ENCODE measurements at places on chromosomes 4 and X.

DNA sequence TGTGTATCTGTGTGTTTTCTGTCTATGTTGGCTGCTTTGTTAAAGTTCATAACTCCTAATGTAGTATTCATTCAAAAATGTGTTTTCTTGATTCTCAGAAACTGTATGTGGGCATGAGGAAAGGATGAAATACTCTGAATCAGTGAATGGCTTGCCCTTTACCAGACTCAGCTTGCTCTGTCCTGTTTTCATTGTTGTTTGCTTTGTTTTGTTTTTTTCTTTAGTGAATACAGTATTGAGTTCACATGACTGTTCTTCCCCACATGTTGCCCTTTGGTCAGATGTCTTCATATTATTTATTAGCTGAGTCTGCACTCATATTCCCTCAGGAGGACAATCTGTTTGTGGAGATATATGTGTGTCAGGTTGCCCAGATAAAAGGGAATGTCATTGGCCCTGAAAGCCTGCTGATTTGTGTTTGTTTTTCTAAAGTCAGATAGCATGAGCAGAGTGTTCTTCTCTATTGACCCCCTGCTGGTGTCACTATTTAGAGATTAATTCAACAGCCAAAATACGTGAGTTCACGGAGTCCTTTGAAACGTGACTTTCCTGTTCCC lies 1184.4 kb downstream of the RPA4 start:
- no peak for DNase-seq

- no peak for DNase-seq
These were observed 373.6 kb downstream of the MID1IP1 start for GRCh38 chrX:39174772-39175417.

DNA sequence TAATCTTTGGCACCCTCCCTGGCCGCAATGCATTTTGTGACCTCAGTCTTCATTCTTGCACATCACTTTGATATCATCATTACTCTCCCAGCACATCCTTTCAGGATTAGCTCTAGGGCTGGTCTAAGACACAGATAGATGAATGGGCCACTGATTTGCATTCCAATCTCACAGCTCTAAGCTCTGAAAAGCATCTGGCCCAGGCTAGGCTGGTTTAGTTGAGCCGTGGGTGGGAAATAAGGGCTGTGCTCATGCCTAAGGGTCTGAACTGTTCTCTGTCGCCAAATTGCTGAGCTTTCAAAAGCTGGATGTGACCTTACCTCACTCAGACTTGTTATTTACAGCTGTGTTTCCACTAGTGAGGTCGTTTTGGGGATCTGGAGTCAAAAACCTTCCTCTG lies 30.0 kb upstream of the SLC9A7 start:
- no peak for DNase-seq

GRCh38 chrX:30085571-30085970 lies 129.8 kb upstream of the MAGEB2 start:
- DNase-seq = no peak

DNA sequence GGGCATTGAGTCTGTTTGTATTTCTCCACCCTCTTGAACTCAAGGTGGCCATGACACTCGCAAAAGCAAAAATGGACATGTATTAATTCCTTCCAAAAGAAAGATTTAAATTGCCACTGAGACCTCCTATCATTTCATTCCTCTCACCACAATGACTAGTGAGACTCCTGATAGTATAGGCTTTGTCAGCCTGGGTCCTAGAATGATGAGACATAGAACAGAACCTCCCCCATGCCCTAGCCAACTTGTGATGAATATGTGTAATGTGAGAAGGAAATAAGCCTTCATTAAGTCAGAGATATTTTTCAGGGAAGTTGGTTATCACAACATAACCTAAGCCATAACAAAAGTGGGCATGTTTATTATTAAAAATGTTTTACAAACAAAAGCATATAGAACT lies 62.5 kb downstream of the ASB9 start:
- DNase-seq = no peak

GRCh38 chr4:79687006-79687405 lies 279.0 kb upstream of the GK2 start:
- DNase-seq = no peak

- DNase-seq = no peak
These were observed 469.0 kb upstream of the MAGEB2 start for GRCh38 chrX:29746326-29746725.

Measured in cortex of kidney (tissue), 1 donor.